ENCODE measurements at places on chromosomes 6 and 20.
A peak's percentile ranks its signal among the peaks of the same experiment; 100 is the strongest.

DNA sequence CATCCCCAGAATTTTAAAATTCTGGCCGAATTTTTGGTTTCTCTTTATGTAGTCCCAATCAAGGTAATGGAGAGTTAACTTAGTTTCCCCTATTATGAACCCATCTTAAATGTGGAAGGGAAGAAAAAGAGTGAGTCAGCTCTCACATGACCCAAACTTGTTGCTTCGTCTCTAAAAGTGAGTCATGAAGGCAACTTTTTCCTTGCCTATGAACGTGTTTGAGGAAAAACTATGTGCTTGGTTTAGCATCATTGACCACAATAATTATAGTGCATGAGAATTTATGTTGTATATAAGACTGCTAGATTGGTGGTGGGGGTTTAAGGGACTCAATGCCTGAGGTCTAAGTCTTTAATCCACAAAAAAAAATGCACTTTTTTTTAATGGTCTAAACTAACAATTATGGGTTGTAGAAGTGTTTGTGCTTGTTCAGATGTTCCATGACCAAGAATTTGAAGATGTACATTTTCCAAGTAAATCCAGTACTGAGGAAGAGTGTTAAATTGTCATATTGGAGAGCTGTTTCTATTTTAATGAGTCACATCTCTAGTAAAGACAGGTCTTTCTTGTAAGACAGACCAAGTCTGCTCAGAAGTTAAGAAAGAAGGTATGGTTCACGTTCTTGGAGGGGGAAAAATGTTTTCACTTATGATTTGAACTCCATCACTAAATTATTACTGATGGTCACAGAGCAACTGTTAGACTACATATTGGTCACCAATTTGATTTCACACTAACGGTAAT, 409.9 kb upstream of the MARCKS start:
- DNase-seq = peak; percentile 85

GRCh38 chr20:35568645-35569044, 26.8 kb downstream of the ERGIC3 start:
- DNase-seq = no peak

GRCh38 chr6:128280960-128281359, 239.4 kb downstream of the PTPRK start:
- DNase-seq = no peak

DNA sequence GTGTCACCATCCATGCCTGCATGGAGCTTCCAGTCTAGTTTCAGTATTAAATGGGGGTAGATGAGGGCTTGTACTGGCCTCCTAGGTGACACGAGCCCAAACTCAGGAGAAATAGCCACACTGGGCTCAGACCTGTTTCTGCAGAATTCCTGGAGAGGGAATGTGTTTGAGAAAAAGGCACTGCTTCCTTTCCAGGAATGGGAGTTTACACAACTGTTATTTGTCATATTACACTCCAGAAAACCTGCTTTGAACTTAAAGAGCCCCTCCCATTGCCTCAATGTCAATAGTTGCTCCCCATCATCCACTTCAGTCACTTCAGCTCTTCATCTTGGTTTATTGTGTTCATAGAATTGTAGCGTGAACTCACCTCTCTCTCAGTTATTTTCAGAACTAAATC, 151.5 kb downstream of the CFAP61 start:
- no peak for DNase-seq

GRCh38 chr20:53243152-53243551, 271.0 kb downstream of the TSHZ2 start:
- DNase-seq = no peak

DNA sequence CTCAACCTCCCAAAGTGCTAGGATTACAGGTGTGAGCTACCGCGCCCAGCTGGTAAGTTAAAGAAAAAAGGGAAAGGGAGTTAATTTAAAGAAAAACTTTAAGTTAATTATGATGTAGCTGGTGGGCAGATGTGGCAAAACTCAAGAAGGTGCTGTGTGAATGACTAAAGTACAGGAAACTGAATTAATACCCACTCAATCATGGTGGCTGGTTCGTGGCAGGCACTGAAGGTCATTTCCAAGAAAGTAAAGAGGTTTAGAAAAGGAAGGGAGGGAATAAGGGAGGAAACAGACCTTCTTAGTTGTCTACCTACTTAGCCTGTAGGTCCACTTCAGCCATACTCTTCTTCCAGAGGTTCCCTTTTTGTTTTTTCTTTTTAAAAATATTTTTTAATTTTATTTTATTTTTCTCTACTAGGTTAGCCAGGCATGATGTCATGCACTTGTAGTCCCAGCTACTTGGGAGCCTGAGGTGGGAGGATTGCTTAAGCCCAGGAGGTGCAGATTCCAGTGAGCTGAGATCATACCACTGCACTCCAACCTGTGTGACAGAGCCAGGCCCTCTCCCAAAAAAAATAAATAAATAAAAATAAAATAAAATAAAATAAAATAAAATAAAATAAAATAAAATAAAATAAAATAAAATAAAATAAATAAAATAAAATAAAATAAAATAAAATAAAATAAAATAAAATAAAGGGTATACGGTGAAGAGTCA, 11.9 kb upstream of the TGM3 start:
- peak; percentile 45 for DNase-seq

GRCh38 chr6:111976139-111976538, 77.8 kb upstream of the CCN6 start:
- peak; percentile 39 for DNase-seq

Data from fibroblast of pulmonary artery (primary cell).